ENCODE measurements at places on chromosomes 1 and 21.
A peak's percentile ranks its signal among the peaks of the same experiment; 100 is the strongest.

DNA sequence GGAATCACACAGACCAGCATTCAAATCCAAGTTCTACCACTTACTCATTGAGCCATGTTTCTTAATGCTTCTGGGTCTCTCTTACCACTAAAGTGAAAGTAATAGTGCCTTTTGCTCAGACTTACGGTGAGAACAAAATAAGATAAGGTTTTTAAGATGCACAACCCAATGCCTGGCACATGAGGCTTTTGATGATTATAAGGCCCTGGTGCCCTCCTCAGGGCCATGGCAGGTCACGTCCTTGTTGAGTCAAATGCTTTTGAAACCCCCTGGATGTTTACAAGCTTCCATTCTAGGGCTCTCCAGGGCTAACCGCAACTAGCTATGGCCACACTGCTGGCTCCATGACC lies 76.0 kb downstream of the TENT5C start:
- DNase-seq, result no peak
- no peak overlapping the region for H3K4me3 ChIP-seq
- no peak overlapping the region for H3K27ac ChIP-seq

DNA sequence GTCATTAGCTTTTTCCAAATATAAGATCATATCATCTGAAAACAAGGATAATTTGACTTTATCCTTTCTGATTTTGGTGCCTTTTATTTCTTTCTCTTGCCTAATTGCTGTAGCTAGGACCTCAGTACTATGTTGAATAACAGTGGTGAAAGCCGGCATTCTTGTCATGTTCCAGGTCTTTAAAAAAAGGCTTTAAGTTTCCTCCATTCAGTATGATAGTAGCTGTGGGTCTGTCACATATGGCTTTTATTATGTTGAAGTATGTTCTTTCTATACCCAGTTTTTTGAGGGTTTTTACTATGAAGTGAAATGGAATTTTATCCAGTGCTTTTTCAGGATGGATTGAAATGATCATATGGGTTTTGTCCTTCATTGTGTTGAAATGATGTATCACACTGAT lies 115.8 kb downstream of the DUSP10 start:
- no peaks in the 10 kb centered on the region for H3K27me3 ChIP-seq
- no peak for DNase-seq
- H3K4me3 ChIP-seq, result no peak overlapping the region
- H3K4me1 ChIP-seq, result no peaks in the 10 kb centered on the region
- no peaks in the 10 kb centered on the region for H3K36me3 ChIP-seq
- H3K27ac ChIP-seq, result no peak overlapping the region

DNA sequence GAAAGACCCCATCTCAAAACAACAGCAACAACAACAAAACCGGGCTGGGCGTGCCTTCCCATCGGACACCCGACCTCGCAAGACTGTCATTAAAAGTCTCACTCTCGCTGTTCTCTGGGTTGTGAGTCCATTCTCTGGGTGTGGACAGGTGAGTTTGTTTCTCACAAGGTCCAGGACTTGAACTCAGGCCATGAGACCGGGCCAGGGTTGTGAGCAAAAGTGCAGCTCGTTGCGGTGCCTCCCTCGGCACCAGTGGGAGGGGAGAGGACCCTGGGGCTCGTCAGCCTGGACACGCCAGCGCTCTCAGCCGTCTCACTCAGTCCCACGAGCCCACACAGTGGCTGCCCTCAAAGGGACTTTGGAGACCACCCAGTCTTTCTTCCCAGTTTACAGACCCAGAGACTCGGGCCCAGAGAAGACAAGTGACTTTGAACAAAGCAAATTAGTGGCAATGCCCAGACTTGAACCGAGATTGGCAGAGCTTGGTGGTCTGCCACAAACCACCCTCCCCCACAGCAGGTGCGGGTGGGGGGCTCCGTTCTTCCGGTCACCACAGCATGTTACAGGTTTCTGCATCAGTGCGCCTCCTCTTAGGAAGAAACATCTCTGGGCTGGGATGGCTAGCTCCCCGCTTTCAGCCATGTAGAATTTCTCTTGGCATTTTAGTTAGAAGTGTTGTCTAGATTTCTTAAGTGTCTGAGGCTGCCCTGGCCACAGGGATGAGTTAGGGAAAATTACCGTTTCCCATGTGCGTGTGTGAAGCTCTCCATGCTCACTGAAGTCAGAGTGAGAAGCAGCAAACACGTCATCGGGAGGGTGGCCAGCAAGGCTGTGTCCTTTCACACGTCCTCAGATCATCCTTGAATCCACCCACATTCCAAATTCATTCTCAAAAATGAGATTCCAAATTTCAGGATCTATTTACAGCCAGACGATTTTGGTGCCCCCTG lies 28.3 kb downstream of the LRRC3 start:
- no peak overlapping the region for H3K4me3 ChIP-seq
- no peaks in the 10 kb centered on the region for H3K4me1 ChIP-seq
- no peak for DNase-seq
- H3K27ac ChIP-seq, result no peak overlapping the region
- no peaks in the 10 kb centered on the region for H3K27me3 ChIP-seq
- no peaks in the 10 kb centered on the region for H3K36me3 ChIP-seq

- no peak overlapping the region for H3K27ac ChIP-seq
- peaks cover 9% of the 10 kb centered on the region for H3K27me3 ChIP-seq
- H3K4me3 ChIP-seq, result no peak overlapping the region
- H3K36me3 ChIP-seq, result no peaks in the 10 kb centered on the region
Measured at GRCh38 chr1:2926447-2927055, 94.7 kb upstream of the ACTRT2 start.

DNA sequence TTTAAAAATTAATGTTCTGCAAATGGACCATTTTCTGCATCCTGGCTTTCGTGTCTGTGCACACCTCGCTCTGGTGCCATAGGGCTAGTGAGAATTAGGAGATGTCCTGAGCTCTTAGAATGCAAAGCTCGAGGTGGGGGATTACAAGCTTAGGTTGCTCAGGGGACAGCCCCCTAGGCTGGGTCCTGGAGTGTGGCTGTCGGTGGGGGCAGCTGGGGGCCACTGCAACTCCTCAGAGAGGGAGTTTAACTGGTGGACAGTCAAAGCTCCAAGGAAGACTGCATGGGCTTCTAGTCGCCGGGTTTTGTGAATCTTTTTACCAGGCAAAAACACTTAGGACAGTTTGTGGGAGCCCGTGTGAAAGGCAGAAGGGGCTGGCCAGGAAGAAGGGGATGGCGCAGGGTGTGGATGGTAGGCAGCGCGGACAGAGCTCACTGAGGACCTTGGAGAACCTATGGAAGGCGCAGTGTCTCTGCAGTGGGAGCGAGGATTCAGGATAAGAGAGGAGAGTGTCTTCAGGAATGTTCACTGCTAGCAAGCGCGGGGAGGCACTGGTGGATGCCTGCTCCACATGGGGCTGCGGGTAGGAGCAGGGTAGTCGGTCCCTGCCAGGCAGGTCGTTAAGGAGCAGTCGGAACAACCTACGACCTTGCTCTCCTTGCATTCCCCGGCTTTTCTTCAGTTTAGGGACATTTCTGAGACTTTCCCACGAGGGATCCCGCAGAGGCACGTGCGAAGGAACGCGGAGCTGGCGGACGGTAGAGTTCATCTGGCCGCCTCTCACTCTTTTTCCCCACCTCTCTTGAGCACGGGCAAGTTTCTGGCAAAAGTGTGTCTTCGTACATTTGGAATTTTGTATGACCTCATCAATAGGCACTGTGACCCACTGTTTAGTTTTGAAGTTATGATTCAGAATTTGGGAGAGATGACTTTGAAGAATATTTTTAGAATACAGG lies 12.9 kb upstream of the KCNE1 start:
- peaks cover 19% of the 10 kb centered on the region for H3K36me3 ChIP-seq
- no peak overlapping the region for H3K4me3 ChIP-seq
- H3K27ac ChIP-seq, result peak overlapping the region; percentile 43
- DNase-seq, result no peak
- peaks cover 32% of the 10 kb centered on the region for H3K4me1 ChIP-seq
- H3K27me3 ChIP-seq, result no peaks in the 10 kb centered on the region

DNA sequence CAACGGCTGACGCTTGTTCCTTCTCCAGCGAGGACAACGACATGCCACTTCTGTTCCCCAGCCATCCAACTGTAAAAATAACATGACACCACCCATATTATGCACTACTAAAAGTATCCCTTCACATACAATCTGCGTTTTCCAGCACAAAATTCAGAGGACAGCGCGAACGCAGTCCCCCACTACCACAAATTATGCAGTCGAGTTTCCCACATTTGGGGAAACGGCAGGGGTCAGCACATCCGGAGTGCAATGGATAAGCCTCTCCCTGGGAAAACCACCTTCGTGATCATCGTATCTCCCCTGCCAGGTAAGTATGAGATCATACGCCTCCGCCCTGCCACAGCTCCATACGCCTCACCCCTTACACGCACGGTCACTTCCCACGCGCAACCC lies 120.9 kb downstream of the PPIAL4G start:
- H3K36me3 ChIP-seq, result no peaks in the 10 kb centered on the region
- H3K27me3 ChIP-seq, result peaks cover 20% of the 10 kb centered on the region
- H3K4me1 ChIP-seq, result no peaks in the 10 kb centered on the region
- no peak overlapping the region for H3K27ac ChIP-seq
- H3K4me3 ChIP-seq, result no peak overlapping the region
- DNase-seq, result no peak

- H3K27ac ChIP-seq, result no peak overlapping the region
- H3K27me3 ChIP-seq, result no peaks in the 10 kb centered on the region
- no peak for DNase-seq
- no peaks in the 10 kb centered on the region for H3K36me3 ChIP-seq
Measured at GRCh38 chr1:115240297-115240696, 97.8 kb downstream of the NGF start.

DNA sequence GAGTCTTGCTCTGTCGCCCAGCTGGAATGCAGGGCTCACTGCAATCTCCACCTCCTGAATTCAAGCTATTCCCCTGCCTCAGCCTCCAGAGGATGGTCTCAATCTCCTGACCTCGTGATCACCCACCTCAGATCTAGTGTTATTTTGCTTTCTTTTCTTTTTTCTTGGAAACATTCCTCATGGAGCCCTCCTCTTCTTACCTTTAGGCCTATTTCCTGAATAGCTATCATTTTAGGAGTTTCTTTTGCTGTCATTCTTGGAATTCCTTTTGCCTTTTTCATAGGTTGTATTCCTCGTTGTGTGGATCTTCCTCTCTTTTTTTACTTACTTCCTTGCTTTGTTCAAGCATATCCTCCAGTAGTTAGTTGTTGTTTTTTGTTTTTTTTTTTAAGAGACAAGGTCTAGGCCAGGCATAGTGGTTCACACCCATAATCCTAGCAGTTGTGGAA lies 173.8 kb downstream of the RASAL2 start:
- H3K4me3 ChIP-seq, result no peak overlapping the region
- no peaks in the 10 kb centered on the region for H3K36me3 ChIP-seq
- H3K27ac ChIP-seq, result no peak overlapping the region
- DNase-seq, result no peak
- H3K27me3 ChIP-seq, result no peaks in the 10 kb centered on the region

DNA sequence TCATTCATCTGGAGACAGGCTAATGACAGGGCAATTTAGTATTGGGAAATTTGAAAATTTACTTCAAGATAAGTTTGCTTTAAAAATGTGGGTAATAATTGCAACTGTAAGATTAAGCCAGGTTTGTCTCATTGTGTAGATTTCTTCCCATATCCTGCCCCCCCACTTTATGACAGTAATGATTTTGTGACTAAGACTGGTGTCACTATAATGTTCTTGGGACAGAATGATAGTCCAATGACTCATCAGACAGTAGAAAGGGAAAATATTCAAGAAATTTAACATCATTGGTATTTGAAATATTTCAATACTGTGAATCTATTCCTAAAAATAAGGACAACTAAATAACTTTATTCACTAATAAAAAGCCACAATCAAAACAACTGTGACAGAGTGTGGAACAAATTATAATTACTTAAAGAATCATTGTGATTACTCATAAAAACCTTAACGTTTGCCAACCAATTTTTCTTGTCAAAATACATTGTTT lies 36.7 kb downstream of the FH start:
- no peak overlapping the region for H3K4me3 ChIP-seq
- H3K27me3 ChIP-seq, result no peaks in the 10 kb centered on the region
- no peaks in the 10 kb centered on the region for H3K4me1 ChIP-seq
- H3K27ac ChIP-seq, result peak overlapping the region; percentile 15

GRCh38 chr1:225691861-225692516 lies 39.1 kb upstream of the ENAH start:
- H3K27me3 ChIP-seq, result no peaks in the 10 kb centered on the region
- no peak overlapping the region for H3K27ac ChIP-seq
- H3K4me3 ChIP-seq, result no peak overlapping the region
- no peaks in the 10 kb centered on the region for H3K36me3 ChIP-seq

- H3K27me3 ChIP-seq, result no peaks in the 10 kb centered on the region
- H3K27ac ChIP-seq, result no peak overlapping the region
- no peaks in the 10 kb centered on the region for H3K36me3 ChIP-seq
- DNase-seq, result no peak
- no peak overlapping the region for H3K4me3 ChIP-seq
- H3K4me1 ChIP-seq, result no peaks in the 10 kb centered on the region
Measured at GRCh38 chr1:78843546-78843945, 163.0 kb downstream of the ADGRL4 start.

DNA sequence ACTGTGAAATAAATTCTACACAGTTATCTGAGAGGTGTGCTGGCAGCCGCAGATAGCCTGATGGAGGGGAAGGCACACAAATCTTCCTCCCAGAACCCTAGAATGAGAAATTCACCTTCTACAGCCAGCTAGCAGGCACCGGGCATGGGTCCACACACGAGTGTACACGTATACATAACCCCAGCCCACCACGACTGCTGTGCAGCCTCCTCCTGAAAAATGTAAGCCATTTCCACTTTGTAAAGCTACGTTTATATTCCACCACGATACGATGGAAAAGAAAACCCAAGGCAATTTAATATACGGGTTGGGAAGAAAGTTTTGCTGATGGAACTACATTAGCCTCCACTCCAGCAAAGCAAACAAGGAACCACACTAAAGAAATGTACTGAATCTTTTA lies 1.8 kb downstream of the BTG3 start:
- DNase-seq, result no peak
- peak overlapping the region; percentile 80 for H3K4me3 ChIP-seq
- H3K27me3 ChIP-seq, result no peaks in the 10 kb centered on the region
- H3K4me1 ChIP-seq, result peaks cover 9% of the 10 kb centered on the region
- H3K27ac ChIP-seq, result peak overlapping the region; percentile 89
- H3K36me3 ChIP-seq, result no peaks in the 10 kb centered on the region

DNA sequence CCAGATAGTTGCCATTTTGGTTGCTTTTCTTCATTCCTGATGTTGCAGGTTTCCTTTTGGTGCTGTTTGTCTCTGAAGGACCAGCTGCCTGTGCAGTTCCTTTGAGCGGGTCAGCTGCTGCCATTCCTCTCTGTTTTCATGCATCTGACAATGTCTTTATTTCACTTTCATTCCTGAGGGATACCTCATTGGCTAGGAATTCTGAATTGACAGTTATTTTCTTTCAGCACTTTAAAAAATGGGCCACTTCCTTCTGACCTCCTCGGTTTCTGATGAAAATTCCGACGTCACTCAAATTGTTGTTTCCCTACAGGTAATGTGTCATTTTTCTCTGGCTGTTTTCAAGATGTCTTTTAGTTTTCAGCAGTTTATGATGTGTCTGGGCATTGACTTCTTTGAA lies 24.8 kb downstream of the CCSAP start:
- DNase-seq, result no peak
- no peak overlapping the region for H3K27ac ChIP-seq
- H3K4me1 ChIP-seq, result no peaks in the 10 kb centered on the region
- no peaks in the 10 kb centered on the region for H3K27me3 ChIP-seq
- no peaks in the 10 kb centered on the region for H3K36me3 ChIP-seq

GRCh38 chr1:1627261-1627828 lies 4.6 kb upstream of the MMP23B start:
- no peak overlapping the region for H3K27ac ChIP-seq
- H3K4me1 ChIP-seq, result no peaks in the 10 kb centered on the region
- H3K4me3 ChIP-seq, result no peak overlapping the region
- H3K36me3 ChIP-seq, result peaks cover 12% of the 10 kb centered on the region
- peaks cover 7% of the 10 kb centered on the region for H3K27me3 ChIP-seq

- no peak overlapping the region for H3K4me3 ChIP-seq
Measured at GRCh38 chr1:170194451-170194850, 48.7 kb downstream of the NTMT2 start.

- H3K36me3 ChIP-seq, result peaks cover 9% of the 10 kb centered on the region
- H3K27me3 ChIP-seq, result no peaks in the 10 kb centered on the region
- H3K4me1 ChIP-seq, result peaks cover 5% of the 10 kb centered on the region
- no peak overlapping the region for H3K27ac ChIP-seq
Measured at GRCh38 chr1:12034381-12034801, 15.1 kb downstream of the MIIP start.
